ENCODE measurements at places on chromosomes 2 and 18.

- DNase-seq = no peak
Measured at GRCh38 chr2:48330430-48330829, 199.5 kb upstream of the STON1 start.

DNA sequence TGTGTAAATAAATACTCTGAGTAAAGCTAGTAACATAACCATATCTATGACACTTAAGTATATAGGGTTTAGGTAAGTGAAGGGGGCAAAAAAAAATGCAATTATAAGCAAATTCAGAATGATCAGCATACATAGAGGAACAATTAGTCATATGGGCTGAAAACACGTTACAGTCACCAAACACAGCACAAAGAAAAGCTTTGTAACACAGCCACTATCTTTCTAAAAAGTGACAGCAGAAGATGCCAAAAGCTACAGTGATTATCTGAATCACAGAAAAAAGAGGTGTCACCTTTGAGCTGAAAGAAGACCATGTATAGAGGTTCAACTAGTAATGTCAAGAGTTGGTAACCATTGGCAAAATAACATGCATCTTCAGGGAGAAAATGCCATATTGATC, 115.5 kb downstream of the ERBB4 start:
- DNase-seq = no peak

GRCh38 chr2:191350826-191351225, 105.6 kb downstream of the MYO1B start:
- no peak for DNase-seq

- DNase-seq = no peak
Measured at GRCh38 chr18:7856116-7856515, 289.0 kb downstream of the PTPRM start.

DNA sequence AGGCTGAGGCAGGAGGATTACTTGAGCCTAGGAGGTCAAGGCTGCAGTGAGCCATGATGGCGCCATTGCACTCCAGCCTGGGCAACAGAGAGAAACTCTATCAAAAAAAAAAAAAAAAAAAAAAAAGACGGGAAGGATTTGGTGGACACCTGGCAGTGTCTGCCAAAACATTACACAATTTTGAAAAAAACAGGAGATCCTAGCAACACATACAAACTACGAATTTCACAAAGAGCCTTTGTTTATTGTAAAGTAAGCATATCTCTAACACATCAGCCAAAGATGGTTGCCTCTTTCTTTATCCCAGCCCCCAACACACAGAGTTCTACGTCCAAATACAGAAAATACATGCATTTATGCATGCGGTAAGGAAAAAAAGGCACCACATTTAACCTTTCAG, 7.6 kb downstream of the GPR45 start:
- no peak for DNase-seq

- DNase-seq = no peak
Measured at GRCh38 chr18:23143016-23143814, 7.9 kb downstream of the CABLES1 start.

GRCh38 chr2:25174192-25174861, 5.9 kb upstream of the POMC start:
- no peak for DNase-seq

GRCh38 chr18:61612517-61612916, 279.3 kb downstream of the CDH20 start:
- DNase-seq = no peak

Data from GM23338 (cell line).